ENCODE measurements at places on chromosomes 12 and 14.

DNA sequence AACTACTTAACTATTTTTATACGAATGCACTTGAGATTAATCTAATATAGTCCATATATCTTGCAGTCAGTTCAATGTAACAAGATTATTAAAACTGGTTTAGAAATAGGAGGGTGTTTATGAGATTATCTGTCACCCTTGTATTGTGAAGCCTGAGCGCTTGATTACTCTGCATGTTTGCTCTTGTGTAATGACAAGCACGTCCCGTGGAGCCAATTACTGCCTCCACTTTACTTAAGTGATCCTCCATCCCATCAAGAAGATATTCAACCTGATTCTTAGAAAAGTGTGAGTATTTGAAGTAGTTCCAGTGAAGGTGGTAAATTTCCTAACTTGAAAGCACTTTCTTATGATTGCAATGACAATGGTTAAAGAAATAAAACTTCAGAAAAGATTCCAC lies 415.2 kb upstream of the GARIN6 start:
- DNase-seq, result no peak

- DNase-seq, result no peak
Measured at GRCh38 chr12:51721282-51721940, 127.1 kb downstream of the FIGNL2 start.

GRCh38 chr12:21553329-21553675 lies 27.2 kb downstream of the SPX start:
- DNase-seq, result no peak

DNA sequence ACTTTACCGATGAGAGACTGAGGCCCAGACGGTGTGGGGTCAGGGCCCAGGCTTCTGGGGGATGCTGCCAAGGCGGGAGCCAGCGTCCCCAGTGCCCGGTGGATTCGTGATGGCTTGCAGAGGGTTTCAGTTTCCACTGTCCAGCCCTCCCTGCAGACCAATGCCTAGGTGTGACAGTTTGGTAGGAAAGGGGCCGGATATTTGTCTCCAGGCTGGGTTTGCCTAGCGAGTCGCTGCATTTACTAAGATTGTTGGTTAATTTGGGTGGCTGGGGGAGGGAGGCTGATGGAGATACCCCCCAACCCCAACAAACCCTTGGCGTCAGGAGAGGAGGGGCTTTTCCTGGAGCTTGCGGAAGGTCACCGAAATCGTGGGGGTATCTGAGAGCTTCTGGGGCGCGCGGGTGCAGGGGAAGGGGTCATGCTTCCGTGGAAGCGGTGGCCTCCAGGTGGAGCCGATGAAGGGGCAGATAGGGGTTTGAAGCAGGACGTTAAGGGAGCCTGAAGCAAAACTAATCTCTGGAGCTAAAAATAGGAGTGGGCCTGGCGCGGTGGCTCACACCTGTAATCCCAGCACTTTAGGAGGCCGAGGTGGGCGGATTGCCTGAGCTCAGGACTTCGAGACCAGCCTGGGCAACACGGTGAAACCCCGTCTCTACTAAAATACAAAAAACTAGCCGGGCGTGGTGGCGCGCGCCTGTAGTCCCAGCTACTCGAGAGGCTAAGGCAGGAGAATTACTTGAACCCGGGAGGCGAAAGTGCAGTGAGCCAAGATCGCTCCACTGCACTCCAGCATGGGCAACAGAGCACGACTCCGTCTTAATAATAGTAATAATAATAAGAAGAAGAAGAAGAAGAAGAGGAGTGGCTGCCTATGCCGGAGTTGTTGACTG lies 1.1 kb upstream of the CDC42BPB start:
- DNase-seq, result no peak

GRCh38 chr14:49999146-49999761 lies 106.4 kb downstream of the ARF6 start:
- DNase-seq, result peak; percentile 71

GRCh38 chr12:42705863-42706262 lies 116.3 kb upstream of the PRICKLE1 start:
- no peak for DNase-seq

DNA sequence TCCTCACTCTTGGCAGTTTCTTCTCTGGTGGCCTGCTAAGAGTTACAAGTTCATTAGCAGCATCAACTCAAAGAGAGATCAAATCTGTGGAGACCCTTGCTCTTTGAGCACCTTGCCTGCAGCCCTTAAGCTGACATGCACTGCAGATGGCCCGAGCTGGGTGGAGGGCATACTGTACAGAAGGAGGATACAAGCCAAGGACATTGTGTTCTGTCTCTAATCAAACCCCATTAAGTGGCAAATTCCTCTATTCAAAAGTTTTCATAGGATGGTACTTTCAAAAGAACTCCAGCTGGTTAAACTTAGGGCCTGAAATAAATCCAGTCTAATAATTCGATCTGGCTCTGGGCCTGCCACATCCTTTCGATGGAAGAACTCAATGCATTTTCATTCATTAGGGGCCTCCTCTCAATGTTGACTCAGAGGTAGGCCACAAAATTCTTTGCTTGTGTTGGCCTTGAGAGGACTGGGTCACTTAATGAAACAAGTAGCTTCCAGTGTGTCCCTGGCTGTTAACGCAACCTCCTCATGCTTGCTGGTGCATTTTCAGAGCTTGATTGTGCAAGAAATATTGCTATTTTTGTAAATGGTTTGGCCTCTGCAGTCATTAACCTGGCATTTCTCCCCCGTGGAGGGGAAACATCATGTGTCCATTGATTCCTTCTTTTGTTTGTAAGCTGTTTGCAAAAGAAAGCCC lies 318.2 kb downstream of the NUAK1 start:
- DNase-seq, result no peak

DNA sequence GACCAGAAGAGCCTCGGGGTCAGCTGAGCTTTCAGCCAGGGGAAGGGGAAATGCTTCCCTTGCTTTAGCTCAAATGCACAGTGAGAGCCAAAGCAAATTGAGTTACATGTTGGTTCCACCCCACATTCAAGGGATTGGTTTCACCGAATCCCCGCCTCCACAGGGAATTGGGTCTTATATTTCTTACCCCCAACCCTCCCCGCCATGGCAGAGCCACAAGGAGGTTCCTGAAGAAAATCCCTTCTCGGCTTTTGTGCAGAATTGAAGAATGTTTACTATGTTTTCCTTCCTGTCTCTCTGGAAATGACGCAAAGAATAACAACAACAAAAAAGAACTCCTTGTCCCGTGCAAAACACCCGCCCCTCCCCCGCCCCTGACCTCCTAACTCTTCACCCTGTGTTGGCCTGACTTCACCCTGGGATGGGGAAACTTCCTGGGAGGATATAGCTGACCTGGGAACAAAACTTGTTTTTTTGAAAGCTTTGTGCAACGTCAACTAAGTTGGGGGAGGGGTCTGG lies 21.9 kb upstream of the CIPC start:
- DNase-seq, result no peak

DNA sequence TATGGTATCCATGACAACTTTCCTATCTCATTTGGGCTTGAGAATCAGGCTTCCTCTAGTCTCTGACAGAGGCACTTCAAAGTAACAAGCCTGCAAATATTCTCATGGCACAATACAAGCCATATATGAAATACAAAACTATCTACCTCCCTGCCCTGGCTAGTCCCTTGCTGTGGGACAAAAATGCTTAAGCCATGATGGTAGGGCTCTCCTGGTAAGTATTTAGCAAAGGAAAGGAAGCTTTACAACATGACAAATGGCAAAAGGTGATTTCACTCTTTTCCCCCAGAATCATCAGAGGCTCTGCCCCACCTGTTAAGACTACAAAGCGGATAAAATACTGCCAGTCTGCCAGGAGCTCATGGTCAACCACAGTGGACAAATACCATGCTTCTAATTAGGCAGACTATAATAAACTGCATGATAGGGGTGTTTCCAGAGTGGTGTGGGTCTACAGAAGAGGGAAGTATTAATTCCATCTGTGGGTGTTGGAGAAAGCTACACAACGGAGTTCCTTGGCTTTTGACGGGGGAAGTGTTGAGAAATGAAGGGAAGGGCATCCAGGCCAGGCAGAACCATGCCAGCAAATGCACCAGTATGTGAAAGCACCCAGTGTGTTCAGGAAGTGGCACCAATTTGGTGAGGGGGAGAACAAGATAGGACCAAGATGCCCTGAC lies 92.9 kb downstream of the SPTSSA start:
- no peak for DNase-seq

DNA sequence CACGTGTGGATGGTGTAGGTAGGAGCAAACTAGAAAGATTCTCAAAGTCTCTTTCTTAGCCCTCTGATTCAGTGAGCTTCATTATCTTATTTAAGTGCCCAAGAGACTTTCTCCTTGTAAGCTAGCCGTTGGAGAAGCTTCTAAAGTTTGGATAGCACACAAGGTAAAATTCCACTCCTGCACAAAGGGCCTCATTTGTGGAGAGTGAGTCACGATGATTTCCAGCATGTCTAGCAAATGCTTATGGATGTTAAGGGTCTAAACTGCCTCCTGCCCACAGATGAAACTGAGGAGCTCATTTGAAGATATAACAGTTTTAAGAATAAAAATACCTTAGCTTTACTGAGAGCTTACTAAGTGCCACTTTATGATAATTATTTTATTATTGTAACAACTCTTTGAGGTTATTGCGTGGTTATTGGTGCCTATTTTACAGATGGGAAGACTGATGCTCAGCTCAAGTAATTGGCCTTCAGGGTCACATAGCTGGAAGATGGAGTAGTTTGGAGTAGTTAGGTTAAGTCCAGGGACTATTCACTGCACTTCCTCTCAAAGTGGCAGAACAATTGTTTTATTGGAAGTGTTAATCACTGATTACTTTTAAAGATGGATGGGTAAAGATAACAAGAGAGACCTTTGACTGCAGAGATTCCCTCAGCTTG lies 78.7 kb upstream of the HIF1A start:
- DNase-seq, result no peak

DNA sequence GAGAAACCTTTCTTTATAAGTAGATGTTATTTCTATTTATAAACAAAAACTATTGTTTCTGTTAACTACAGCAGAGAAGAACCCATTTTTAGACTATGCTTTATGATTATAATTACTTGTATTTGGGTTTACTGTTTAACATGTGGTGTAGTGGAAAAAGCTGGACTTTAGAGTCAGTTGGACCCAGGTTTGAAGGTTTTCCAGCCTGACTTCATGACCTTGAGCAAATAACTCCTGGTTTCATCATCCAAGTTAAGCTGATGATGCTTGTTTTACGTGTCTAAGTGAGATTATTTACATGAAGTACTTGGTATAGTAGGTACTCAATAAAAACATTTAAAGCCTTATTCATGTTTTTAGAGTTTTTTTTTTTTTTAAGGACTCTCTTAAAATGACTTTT lies 221.8 kb upstream of the ARHGAP5 start:
- no peak for DNase-seq

GRCh38 chr12:113290506-113290905 lies 44.4 kb downstream of the SLC8B1 start:
- no peak for DNase-seq

DNA sequence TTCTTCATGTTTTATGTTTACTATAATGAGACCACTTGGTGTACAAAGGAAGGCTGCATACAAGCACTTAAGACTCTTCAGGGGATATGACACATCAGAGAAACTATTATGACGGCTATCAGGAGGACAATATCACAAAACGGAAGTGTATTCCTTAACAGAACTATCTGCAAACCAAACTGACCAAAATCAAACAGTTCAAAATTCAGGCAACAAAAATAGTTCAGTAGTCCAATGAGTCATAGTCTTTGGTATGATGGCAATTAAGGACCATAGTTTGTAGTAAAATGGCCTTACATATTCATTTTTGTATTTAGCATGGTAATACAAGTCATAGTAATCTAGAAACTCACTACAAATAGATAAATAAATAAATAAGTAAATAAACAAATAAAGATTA lies 1638.7 kb upstream of the SEL1L start:
- DNase-seq, result no peak

DNA sequence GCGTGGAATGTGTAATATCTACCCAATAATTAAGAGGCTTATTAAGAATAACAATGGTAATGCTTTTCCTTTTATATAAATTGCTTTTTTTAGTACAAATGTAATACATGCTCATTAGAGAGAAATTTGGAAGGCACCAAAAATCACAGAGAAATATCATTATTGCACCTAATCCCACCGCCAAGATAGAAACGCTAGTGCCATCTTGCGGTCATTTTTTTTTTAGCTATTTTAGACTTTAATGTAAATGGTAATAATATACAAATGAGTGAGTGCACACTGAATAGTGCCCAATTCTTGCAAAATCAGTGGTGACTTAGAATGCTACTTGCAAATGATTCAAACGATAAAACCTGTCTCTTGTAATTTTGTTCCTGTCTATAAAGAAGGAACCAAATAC lies 576.8 kb upstream of the TMEM132C start:
- no peak for DNase-seq

DNA sequence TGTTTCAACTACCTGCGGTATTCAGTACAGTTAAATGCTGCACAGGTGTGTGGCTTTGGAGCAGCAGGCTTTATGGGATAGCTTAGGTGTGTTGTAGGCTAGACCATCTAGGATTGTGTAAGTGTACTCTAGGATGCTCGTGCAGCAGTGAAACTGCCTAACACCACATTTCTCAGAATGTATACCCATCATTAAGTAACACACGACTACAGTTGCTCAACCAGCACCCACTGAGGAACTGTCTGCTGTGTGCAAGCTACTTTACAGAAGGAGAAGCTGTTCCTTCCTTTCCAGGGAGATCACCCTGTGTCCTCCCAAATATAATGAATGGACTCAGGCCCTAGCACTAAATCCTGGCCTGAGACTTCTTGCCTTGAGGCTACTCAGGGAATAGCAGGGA lies 94.8 kb downstream of the SLC24A4 start:
- DNase-seq, result no peak

All from HCT116 (cell line).